GM12878 (cell line): ENCODE measurements at places on chromosomes 2 and 18. TPM values are rescaled to one million over a fixed set of nuclear protein-coding genes. Genes with fewer than 3 reads are reported as not detected.

DNA sequence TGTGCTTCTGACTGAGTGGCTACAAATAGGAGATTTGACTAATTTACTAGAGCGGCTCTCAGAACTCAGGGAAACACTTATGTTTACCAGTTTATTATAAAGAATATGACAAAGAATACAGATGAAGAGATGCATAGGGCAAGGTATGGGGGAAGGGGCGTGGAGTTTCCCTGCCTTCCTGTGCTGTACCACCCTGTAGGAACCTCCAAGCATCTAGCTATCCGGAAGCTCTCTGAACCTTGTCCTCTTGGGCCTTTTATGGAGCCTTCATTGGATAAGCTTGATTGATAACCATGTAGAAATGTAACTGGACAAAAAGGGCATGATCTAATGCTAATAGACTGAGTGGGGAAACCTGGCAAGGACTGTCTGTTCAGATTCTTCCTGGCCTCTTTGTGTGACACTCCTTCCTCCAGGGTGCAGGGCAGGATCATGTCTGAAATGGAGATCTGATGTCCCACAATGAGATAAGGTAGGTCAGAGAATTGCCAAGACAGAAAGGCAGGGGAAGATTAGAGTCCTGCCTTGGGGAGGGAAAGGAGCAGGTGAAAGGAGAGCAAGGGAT lies 101.8 kb upstream of the NPAS2 start:
- H3K27me3 ChIP-seq: no peaks in the 10 kb centered on the region
- no peaks in the 10 kb centered on the region for H3K36me3 ChIP-seq
- no peaks in the 10 kb centered on the region for H3K4me1 ChIP-seq
- H3K27ac ChIP-seq: no peak overlapping the region
- H3K4me3 ChIP-seq: no peak overlapping the region

Gene IL1R1
- 0.61 and 1.1 TPM in 2 replicates for total RNA-seq

Gene MOGAT1
- total RNA-seq: not detected in 2 replicates

- no peak overlapping the region for H3K4me3 ChIP-seq
- no peak for DNase-seq
- peaks cover 26% of the 10 kb centered on the region for H3K36me3 ChIP-seq
- H3K27ac ChIP-seq: no peak overlapping the region
- H3K4me1 ChIP-seq: no peaks in the 10 kb centered on the region
Measured at GRCh38 chr2:10635430-10635829, 54.3 kb downstream of the NOL10 start.

- H3K36me3 ChIP-seq: no peaks in the 10 kb centered on the region
- no peak overlapping the region for H3K27ac ChIP-seq
- no peak overlapping the region for H3K4me3 ChIP-seq
- H3K4me1 ChIP-seq: no peaks in the 10 kb centered on the region
Measured at GRCh38 chr2:51959696-51960095, 927.8 kb upstream of the NRXN1 start.

Gene ALLC
- total RNA-seq: not detected in 2 replicates

Gene SPATA3
- 0.19 TPM in 1 of 2 replicates, not detected in the other for total RNA-seq

Gene TTC27
- 24.2 and 25.4 TPM in 2 replicates for total RNA-seq

- H3K4me3 ChIP-seq: peak overlapping the region; percentile 95
- no peak for DNase-seq
- H3K4me1 ChIP-seq: no peaks in the 10 kb centered on the region; the same call in 1 of the 2 replicates
Measured at GRCh38 chr2:38750011-38750890, 910 bp downstream of the SRSF7 start.

GRCh38 chr2:47941936-47942335 lies 35.6 kb upstream of the FBXO11 start:
- no peaks in the 10 kb centered on the region for H3K36me3 ChIP-seq
- H3K27me3 ChIP-seq: no peaks in the 10 kb centered on the region
- H3K4me3 ChIP-seq: no peak overlapping the region
- no peak for DNase-seq
- H3K27ac ChIP-seq: no peak overlapping the region

Gene ZNF385B
- not detected in 2 replicates for total RNA-seq
